ENCODE measurements at places on chromosomes 2 and 18.

DNA sequence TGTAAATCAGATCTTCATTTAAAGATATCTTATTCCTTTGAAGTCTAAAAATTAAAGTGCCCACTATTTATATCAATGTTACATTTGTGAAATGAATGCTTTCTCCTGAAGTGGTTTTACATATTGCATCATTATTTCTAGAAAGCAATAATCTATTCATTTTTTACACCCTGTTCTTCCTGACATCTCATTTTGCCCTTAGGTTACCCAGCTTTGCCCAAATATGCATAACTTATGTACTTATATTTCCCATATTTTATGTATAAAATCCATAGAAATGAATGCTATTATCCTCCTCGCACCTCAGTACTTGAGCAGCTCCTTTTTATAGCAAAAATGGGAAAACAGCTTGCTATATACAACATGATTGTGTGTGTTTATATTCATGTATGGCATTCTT lies 396.5 kb upstream of the DSEL start:
- DNase-seq = no peak

DNA sequence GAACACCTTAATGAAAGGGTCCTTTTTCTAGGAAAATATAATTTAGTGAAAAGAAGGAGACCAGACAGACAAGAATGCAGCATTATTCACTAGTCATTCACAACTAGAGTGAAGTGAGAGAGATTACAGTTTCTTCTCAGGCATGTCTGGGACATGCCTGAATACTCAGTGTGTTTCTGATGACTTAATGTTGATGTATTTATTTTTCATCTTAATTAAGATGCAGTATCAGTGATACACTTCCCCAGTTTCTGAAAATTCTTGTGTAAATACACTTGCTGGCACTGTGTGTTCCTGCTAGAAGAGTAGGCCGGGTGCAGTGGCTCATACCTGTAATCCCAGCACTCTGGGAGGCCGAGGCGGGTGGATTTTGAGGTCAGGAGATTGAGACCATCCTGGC lies 143.6 kb downstream of the MYO3B start:
- DNase-seq = no peak

GRCh38 chr2:161905389-161906046 lies 168.5 kb downstream of the DPP4 start:
- peak; percentile 12 for DNase-seq

DNA sequence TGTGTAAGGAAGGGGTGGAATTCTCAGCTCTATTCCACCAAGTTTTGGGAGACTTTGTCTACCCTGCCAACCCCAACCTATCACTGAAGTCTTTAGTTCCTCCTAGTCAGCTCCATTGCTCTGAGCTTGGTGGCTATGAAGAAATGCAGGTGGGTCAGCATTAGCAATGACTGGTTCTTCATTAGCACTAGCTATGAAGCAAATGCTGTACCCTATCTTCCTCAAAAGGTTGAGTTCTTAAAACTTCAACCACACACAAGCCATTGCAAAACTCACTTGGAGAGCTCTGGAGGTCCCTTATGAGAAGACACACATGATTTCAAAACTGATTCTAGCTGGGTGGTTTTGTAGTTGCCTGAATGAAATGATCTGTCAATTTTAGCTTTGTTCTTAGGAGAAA lies 193.8 kb downstream of the IKZF2 start:
- DNase-seq = no peak

DNA sequence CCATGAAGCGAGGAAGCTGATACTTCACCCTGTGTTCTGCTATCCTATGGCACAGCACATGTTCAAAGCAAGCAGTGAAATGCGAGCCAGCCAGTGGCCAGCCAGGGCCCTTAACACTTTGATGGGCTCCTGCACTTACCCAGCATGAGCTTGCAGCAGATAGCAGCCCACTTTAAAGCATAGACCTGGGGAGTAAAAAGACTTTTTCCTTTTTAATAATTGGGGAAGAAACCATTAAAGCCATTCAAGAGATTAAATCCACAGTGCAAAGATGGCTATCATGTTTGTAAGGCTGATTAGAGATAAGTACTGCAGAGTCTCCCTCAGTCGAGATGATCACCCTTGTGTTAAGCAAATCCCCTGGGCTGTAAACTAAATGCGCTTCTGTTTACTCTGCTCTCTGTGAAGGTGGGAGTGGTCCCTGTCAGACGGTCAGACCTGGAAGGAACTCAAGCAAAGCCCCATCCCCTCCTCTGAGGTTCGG lies 15.7 kb downstream of the CCBE1 start:
- no peak for DNase-seq

DNA sequence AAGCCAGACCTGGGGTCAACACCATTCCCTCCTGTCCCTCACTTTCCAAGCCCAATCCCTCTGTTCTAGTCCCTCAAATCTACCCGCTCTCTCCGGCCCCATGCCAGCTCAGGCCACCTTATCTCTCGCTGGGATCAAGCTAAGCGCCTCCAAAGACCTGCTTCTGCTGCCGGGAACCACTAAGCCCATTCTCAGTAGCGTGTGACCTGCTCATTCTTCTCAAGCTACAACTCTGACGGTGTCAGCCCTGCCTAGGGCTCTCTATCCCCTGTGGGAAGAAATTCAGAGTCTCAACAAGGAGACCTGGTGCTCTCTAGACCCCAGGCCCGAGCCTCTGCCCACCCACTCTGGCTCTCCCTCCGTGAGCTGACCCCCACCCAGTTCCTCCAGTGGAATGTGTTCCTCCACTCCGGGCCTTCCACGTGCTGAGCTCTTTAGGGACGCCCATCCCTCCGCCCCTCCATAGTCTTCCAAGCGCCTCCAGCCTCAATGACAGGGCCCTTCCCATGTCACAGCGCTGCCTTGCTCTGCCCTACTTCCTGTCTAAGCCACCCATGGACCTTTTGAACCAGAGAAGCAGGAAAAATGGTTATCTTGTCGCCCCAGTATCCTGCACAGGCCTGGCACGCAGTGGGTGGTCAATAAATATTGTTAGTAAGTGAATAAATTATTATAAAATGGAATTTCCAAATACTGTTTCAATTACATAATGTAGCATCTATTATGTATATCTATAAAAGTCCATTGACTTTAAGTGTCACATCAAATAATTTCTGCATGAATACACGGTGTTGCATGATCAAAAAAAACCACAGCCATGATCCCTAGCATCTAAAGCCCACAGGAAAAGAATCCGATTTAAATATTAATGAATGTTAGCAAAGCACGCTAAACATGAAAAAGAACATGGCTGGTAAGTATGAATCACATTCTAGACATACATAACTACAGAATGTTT lies 127.6 kb downstream of the ZNF516 start:
- DNase-seq = no peak

DNA sequence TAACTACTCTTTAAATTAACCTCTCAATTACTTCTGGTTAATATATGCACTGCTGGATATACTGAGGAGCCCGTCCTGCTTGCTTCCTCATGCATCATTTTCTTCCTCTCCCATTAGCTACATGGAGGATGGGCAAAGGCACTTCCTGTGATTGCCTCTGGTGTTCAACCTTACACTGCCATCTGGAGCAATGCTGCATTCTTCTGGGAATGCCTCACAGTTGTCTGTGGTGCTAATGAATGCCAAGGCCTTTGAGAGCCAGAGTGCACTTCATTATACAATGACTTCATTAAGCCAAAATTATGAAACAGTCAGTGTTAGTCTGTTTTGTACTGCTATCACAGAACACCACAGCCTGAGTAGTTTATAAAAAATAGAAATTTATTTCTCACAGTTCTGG lies 134.8 kb upstream of the DOCK10 start:
- DNase-seq = no peak

DNA sequence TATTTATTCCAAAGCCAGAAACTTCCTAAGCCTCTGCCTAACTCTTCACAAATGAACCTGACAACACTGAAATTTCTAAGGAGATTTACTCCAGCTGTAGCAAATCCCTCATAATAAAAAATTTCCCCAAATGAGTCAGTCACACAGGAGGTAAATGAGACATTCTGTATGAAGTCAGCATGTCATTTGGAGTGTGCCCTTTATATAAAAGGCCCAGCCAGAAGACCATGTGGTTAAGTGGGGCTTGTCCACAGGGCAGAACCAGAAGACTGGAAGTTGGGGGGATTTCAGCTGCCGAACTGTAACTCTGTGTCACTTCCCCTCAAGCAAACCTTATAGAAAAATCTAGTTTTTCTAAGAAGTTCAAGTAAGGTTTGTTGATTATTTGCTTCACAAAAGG lies 30.2 kb downstream of the NRP2 start:
- DNase-seq = no peak

DNA sequence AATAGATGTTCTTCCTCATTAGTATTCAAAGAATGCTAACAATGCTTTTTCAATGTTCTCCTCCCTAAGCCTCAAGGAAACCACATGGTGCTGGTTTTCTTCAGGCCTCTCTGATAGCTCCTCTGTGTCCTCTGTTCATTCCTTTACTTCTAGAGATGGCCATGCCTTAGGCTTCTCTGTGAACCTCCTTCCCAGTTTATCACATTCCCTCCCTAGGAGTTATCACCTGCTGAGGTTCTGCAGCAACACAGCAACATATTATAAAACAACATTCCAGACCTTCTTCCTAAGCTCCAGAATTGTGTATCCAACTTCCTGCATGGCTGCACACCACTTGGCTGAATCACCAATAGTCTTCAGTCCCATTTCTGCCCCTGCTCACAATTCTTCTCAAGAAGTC lies 325.5 kb downstream of the IRS1 start:
- no peak for DNase-seq

GRCh38 chr18:74395648-74396154 lies 61.4 kb downstream of the DIPK1C start:
- no peak for DNase-seq

GRCh38 chr2:29687121-29687520 lies 234.3 kb downstream of the ALK start:
- no peak for DNase-seq

- no peak for DNase-seq
Observed at GRCh38 chr18:79620576-79621165, 58.9 kb upstream of the CTDP1 start.

- no peak for DNase-seq
Observed at GRCh38 chr2:201906777-201907562, 100.6 kb downstream of the CDK15 start.

- no peak for DNase-seq
Observed at GRCh38 chr2:240643811-240644150, 18.5 kb downstream of the GPR35 start.

- no peak for DNase-seq
Observed at GRCh38 chr2:88500691-88501090, 48.2 kb upstream of the FOXI3 start.

DNA sequence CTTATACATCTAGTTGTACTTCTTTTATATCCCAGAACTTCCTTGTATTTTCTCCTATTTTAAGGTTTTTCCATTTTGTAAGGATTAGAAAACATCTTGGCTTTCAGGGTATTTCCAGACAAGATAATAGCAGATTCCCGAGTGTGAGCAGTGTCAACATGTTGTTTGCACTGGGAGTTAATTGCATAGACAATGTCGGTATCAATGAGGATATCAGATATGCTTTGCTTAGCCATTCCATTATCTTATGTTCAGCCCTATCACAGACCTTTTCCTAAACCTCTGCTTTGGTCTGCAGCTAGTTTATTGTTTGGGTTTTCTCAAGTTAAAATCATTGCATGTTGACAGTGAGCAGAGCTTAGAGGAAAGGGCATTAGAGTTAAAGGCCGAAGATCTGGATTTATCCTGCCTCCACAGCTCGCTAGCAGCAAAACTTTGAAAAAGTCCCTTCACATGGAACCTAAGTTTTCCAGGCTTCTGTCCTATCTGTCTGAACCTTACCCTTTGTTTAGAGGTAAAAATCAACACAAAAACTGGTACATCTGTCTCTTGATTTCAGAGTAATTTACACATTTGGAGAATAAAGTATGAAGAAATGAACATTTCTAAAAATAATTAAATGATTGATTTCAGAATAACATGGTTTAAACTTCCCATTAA lies 355.4 kb downstream of the KIAA1328 start:
- no peak for DNase-seq

- DNase-seq = peak; percentile 10
Observed at GRCh38 chr18:46174342-46175041, 70.3 kb downstream of the HAUS1 start.

DNA sequence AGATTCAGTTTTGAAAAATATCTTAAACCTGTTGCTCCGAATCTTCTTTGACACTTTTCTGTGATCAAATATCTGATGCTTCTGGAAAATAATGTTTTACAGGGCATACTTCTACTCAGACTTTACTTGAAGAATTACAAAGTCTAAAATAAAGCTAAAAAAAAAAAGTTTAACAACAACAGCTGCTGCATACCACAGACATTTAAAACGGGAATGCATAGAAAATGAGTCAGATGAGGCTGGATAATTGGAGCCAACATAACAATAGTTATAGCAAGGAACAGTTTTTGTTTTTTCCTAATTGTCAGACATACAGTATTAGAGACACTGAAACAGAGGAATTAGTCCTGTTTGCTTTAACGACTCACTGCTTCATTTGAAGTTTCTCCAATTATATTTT lies 1090.2 kb downstream of the SUCLG1 start:
- DNase-seq = no peak

DNA sequence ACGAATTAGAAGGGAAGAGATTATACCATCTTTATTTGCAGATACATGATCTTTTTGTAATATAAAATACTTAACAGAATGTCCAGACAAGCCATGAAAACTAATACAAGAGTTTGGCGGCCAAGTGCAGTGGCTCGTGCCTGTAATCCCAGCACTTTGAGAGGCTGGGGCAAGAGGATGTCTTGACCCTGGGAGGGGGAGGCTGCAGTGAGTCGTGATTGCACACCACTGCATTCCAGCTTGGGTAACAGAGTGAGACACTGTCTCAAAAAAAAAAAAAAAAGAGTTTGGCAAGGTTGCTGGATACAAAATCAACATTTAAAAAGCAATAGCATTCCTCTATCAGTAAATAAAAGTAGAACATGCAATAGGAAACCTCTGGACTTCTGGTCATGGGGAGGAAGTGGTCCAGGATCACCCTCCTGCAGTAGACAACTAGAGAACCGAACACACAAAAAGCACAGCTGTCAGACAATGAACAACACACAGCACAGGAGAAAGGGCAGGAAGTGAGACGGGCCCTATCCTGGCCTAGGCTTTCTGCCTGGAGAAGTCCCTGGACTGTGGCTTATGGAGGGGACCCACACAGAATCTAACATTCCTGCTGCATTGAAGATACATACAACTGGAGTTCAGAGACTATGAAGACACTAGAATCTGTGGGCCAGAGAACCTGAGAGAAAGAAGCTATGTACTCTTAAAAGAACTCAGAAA lies 118.9 kb upstream of the ARL4C start:
- DNase-seq = no peak

DNA sequence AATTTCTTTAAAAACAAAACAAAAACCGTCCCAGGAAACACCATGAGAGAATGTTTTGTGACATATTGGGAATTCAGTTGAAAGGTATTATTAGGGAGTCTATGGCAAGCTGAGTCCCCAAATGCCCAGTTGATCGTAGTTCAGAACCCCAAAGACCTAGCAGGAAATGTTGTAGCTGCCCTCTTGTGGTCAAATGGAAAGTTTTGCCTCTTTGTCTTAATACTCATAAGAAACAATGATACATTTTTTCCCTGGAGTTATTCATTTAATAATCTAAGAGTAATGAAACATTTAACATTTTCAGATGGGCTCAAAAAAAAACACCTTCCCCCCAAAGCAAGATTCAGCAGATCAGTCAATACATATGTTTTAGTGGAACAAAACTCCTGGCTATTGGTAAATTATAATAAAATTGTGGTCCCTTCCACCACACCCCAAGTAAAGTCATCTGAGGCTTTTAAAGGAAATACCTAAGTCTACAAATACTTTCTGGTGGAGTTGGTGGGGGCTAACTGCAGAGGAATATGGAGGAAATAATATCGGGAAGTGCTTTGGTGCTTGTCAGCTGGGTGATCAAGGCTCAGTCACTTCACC lies 37.8 kb upstream of the EFEMP1 start:
- DNase-seq = peak; percentile 53

- DNase-seq = no peak
Observed at GRCh38 chr2:204914708-204915107, 369.4 kb downstream of the PARD3B start.

Measured in SW480 (cell line).